ENCODE measurements at places on chromosomes 1 and 21.

DNA sequence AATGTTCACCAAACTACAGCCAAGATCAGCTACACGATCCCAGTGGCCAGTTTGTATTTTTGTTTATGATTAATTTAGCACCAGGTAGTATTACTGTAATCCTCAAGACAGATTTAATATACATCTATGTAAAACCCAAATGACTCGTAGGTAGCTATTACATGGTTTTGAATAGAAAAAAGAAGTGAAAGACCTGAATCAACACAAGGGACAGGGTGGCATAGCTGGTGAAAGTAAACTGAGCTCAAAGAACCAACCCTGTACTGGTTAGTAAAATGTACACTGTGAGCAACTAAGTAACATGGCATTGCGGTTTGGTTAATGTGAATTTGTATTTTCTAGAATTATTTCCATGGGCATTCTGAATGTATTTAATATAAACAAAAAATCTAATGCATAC, 8.8 kb downstream of the GPATCH2 start:
- DNase-seq = no peak

GRCh38 chr1:175338387-175339135, 146.0 kb upstream of the KIAA0040 start:
- DNase-seq = no peak

DNA sequence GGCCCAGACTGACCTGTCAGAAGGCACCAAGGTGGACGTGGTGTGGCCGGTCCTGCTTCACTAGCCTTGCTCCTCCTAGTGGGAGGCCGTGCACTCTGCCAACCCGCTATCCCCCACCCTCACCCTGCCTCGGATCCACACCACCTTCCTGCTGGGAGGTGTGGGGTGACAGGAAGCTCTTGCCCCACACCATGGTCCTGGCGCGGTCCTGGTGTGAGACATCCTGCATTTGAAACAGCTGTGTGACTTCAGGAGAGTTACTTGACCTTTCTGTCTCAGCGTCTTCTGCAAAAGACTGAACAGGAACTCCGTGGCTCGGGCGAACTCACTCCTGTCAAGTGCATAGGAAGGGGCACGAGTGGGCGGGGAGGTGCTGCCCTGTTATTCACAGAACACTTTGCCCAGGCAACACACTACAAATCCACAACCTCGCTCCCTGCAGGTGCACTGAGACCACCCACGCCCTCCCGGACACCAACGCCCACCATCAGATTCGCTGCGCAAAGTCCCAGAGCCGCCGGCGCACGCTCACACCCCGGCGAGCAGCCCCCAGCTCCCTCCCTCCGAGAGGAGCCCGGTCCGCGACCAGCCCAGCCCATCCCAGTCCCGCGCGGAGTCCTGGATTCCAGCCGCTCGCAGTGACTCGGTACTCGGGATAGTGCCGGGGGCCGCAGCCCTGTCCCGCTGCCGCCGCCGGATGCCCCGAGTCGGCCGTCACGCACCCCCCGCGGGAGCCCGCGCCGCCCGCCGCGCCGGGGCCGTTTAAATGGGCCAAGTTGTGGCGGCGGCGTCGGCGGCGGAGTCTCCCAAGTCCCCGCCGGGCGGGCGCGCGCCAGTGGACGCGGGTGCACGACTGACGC, at the start of gene SAMD11:
SAMD11 (plus strand) TSS at position 793 of the 860 bp plus-strand sequence. CDS start 509 bp downstream, outside the sequence.
- DNase-seq = peak; percentile 92

DNA sequence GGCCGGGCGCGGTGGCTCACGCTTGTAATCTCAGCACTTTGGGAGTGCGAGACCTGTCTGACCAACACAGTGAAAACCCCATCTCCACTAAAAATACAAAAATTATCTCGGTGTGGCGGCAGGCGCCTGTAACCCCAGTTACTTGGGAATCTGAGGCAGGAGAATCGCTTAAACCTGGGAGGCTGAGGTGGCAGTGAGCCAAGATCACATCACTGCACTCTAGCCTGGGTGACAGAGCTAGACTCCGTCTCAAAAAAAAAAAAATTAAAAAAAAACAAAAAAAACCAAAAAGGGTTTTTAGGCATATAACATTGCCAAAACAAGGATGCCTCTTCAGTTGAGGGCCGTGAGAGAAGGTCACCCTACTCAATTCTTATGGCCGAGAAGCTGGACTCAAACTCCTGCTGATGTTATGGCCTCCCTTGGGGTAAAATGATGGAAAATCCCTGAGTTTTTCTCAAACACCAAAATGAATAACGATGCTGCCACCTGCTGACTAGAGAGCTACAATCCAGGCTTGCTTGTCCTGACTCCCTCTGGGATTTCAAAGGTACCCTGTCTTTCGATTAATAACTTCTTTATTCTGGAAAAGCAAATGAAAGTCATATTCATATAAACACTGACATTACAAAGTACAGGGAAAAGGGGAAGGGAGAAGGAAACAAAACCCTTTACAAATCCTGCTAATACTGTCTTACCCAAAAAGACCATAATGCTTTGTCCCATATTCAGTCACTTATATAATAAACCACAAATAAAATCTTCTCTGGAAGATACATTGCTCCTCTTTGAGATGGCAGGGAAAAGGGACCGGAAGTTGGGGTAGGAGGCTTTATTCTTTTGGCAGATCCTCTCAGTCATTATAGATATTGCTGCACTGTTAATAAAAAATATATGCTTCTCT, 10.7 kb downstream of the RAB42 start:
- DNase-seq = peak; percentile 45

GRCh38 chr1:105373681-105374080, 1624.0 kb downstream of the AMY1C start:
- DNase-seq = no peak

DNA sequence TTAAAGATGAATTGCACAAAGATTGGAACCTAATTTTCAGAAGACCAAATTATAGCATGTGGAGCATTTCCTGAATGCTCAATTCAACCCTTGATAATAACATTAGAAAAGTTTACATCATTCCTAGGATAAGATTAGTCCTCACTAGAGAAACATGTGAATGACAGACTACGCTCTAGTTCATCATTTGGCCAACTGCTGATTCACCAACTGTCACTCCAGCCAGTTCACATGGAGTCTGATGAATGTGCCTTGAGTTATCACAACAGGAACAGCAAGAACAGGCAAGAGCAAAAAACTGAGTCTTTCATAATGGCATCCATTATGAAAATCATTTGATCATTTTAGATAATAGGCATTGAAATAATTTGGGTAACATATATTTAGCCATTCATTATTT, 415.9 kb downstream of the PTPRC start:
- DNase-seq = no peak

DNA sequence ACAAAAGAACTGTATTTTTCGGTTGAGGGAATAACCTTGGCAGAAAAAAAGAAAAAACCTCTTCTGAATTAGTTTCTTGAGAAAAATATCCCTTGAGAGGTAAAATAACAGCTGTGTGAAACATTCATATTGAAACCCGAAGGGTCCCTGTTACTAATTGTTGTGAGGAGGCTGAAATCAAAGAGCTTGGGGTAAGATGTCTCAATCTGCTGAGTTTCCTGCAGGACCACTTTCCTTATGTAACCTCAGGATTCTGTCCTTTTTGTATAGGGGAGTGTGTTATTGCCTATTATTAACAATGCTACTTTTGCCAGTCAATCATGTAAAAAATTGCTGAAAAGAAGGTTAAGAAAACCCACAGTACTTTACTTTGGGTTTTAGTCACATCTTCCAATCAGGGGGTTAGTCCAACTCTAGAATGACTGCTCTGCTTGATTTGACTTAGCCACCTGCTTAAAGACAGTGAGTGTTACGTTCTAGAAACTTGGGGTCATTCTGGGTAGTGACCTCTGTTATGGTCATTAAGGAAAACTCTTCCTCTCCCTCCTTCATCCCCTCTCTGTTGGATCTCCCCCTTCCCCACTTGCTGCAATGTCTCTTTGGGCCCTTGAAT, 138.8 kb downstream of the GIPC2 start:
- no peak for DNase-seq

- DNase-seq = no peak
Measured at GRCh38 chr1:16981269-16981849, 939 bp upstream of the MFAP2 start.

DNA sequence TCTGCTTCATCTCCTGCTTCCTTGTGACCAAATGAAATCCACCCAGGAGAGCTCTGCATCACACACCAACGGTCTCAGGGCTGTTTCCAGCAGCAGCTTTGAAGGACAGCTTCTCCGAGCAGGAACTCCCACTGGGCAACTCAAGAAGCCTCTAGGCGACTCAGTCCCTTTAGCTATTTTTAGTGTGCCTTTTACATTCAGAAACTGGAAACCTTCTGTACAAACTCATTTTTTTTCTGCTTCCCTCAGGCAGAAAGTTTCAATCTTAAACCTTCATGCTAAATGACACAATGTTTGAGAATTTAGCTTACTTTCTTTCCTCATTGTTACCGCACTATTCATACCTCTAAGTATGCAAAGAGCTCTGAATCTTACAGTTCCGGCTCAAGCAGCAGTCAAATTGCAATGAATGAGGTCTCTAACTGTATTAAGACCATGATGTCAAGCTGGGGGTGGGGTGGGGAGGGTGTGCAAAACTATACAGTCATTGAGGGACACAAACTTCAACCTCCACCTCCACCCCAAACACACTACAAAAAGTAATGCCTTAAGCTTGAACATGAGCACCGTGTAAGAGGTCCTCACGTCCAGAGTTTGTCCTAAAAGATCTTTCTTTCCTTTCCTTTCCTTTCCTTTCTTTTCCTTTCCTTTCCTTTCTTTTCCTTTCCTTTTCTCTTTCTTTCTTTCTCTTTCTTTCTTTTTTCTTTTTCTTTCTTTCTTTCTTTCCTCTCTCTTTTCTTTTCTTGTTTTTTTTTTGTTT, 16.4 kb upstream of the TARBP1 start:
- DNase-seq = no peak

- no peak for DNase-seq
Measured at GRCh38 chr1:116693759-116694480, 26.4 kb upstream of the IGSF3 start.

DNA sequence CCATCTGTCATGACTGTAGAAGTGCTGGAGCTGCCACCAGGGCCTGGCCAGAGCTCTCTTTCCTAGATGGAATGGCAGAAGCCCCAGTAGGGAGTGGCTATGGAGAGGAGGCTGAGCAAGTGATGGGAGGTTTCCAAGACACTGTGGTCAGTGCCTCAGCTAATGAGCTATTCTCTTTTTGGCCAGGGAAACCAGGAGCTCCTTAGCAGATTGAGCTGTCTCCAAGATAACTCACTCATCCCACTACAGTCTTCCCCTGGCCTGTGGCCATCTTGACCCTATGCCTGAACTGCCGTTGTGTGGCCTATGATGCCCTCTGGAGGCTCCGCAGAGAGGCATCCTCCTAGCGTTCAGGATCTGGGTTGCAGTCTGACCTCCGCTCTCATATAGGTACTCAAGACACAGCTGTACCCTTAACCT, 60.5 kb downstream of the ERI3 start:
- no peak for DNase-seq

- DNase-seq = peak; percentile 90
Measured at GRCh38 chr21:16071092-16071491, 341.3 kb downstream of the USP25 start.

DNA sequence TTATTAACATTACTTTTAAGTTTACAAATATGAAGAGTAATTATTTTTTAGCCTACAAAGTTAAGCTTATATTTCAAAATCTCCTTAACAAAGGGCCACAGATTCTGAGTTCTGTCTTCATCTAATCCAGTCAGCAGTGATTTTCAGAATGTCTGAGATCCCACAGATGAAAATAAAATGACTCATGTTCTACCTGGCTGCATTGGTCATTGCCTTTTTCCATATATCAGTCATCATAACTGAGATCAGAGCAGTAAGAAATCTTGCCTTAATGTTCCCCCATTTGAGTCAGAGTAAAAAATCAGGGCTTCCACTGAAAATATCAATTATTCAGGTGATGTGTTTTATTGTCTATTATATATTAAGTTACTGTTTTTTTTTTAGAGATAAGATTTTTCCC, 416.1 kb downstream of the MRPL39 start:
- no peak for DNase-seq

DNA sequence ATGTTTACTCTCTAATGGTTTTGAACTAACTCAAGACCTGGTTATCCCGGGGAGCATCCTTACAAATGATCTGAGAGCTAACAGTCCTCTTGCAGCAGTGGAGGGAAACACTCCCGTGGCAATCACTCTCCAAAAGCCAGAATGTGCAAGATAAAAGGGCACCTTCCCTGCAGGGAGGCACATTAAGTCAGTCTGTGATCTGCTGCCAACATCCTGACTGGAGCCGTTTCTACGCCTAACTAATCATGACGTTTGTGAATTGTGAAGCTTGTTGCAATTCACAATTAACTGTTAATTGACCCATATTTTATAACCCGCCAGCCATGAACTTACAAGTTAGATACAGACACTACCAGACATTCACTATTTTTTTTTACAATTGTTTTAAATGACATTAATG, 52.1 kb upstream of the LGALS8 start:
- DNase-seq = no peak

DNA sequence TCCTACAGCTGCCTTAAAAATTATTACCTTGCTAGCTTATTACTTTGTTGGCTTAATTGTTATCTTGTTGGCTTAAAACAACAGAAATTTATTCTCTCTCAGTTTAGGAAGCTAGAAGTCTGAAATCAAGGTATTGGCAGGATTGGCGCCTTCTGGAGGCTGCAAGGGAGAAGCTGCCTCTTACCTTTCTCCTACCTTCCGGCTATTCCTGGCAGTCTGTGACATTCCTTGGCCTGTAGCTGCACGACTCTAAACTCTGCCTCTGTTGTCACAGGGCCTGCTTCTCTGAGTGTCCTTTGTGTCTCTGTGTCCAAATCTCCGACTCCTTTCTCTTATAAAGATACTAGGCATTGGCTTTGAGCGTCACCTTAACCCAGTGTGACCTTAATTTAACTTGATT, 579.9 kb upstream of the B3GALT2 start:
- no peak for DNase-seq

- no peak for DNase-seq
Measured at GRCh38 chr1:185441605-185442004, 124.6 kb upstream of the IVNS1ABP start.

- no peak for DNase-seq
Measured at GRCh38 chr1:76666499-76666898, 200.8 kb upstream of the ST6GALNAC5 start.

- DNase-seq = no peak
Measured at GRCh38 chr1:243924588-243925349, 74.7 kb upstream of the AKT3 start.

- no peak for DNase-seq
Measured at GRCh38 chr1:199064971-199065370, 426.1 kb downstream of the PTPRC start.

DNA sequence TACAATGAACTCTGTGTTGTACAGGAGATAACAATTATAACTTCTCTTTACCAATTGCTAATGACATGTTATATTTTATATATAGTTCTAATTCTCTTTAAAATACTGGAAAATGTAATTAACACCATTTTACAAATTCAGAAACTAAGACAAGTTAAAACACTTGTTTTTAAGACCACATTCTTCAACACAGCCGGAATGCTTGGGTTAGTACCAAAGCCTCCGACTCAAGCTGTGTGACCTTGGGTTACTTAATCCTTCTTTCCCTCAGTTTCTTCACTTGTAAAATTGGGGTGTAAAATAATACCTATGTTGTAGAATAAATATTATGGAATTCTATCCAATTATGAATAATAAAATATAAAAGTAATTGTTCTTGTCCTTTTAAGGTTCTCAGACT, 378.7 kb downstream of the USH2A start:
- no peak for DNase-seq
